ENCODE measurements at places on chromosomes 12 and 14.

DNA sequence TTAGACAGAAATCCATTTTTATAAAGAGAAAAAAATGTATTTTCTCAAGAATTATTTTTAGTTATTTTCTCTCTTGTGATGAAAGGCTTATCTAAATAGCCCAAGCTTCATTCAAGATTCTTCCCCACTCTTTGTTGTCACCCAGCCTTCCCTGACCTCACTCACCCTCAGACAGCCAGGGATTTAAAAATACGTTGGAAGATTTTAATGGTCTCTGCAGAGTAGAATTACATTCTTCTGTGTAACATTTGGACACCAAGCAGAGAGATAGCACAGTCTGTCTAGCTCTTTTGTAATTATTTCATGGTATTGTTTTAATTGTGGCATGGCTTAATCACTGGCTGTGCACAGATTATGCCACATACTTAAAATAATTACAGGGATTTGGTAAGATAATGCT lies 130.3 kb downstream of the IGF1 start:
- H3K27ac ChIP-seq: no peak overlapping the region
- DNase-seq: no peak
- H3K4me1 ChIP-seq: no peaks in the 10 kb centered on the region
- no peak overlapping the region for H3K4me3 ChIP-seq

GRCh38 chr12:106327309-106327869 lies 24.9 kb downstream of the TCP11L2 start:
- H3K4me1 ChIP-seq: no peaks in the 10 kb centered on the region
- H3K4me3 ChIP-seq: no peak overlapping the region
- H3K27ac ChIP-seq: no peak overlapping the region
- no peaks in the 10 kb centered on the region for H3K27me3 ChIP-seq
- no peak for DNase-seq

DNA sequence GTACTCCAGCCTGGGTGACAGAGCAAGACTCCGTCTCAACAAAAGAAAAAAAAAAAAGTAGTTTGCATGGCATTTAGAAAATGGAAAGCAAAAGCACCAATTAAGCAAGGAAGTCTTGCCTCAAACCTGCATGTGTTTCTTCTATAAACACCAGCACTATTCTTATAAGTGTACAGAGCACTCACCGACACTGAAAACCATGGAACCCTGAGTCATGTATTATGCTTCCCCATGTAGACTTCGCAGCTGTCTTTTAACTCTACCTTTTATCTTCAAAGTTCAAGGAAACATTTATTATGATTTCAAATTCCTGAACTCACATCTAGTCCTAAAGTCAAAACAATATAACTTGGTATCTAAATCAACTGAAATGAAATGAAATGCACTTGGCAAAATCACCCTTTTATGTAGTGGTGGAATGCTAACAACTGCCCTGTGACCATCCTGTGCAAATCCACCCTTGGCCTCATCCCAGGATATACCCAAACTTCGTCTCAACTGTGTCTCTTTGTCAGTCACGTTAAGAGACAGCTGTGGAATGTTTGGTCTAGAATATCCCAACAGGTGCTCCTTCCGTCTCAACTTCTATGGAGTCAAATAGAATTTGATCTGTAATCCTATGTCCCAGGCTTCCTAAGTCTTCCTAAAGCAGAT lies 4.8 kb downstream of the BCAT1 start:
- DNase-seq: no peak
- no peaks in the 10 kb centered on the region for H3K36me3 ChIP-seq
- no peaks in the 10 kb centered on the region for H3K27me3 ChIP-seq
- no peak overlapping the region for H3K27ac ChIP-seq
- H3K4me1 ChIP-seq: peaks cover 1% of the 10 kb centered on the region

GRCh38 chr14:89182326-89182725 lies 234.7 kb downstream of the FOXN3 start:
- no peaks in the 10 kb centered on the region for H3K27me3 ChIP-seq
- H3K36me3 ChIP-seq: no peaks in the 10 kb centered on the region
- no peak for DNase-seq
- H3K4me3 ChIP-seq: no peak overlapping the region
- peaks cover 15% of the 10 kb centered on the region for H3K4me1 ChIP-seq
